DMS 273 treated with DMSO at 0.1 percent for 48 hours (cell line): ENCODE measurements at places on chromosomes 3 and 15.

- no peak for DNase-seq
Observed at GRCh38 chr15:60324706-60325438, 72.9 kb downstream of the ANXA2 start.

GRCh38 chr3:48039487-48040190 is 23.4 kb upstream of the MAP4 start:
- DNase-seq, result no peak

DNA sequence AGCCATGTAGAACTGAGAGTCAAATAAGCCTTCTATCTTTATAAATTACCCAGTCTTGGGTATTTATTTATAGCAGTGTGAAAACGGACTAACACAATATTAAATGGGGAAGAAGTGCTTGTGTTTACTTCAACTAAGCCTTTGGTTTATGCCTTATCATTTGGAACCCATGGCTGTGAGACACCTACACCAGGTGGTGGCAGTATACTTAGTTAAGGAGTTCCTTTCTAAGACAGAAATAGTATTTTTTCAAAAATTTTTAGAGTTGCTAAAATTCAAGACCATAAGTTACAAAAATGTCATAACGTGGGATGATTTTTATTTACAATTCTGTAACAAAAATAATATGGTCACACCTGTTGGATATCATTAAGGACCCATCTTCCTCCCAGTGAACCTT is 354.5 kb upstream of the SOX14 start:
- DNase-seq, result no peak

DNA sequence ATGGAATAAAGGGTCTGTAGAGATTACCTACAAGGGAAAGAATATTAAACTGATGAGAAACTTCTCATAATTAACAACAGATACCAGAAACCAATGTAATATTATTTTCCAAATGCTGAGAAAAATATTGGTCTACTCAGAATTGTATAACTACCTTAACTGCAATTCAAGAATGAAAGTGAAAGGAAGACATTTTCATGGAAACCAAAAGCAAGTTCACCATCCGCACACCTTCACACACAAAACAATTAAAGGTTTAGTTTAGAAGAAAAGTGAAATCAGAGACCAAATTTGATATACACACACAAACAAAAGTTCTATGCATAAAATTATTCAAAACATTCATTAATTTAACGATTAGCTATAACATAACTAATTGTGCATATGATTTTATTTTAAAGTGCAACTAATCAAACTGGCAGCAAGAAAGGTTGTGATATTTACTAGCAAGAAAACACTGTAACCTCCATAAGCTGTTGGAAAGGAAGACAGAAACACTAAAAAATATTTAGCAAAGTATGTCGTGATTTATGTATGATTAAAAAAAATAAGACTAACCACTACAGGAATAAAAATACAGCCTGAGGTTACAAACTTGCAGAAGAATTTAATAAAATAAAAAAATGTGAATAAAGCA is 395.5 kb downstream of the FGF12 start:
- no peak for DNase-seq

DNA sequence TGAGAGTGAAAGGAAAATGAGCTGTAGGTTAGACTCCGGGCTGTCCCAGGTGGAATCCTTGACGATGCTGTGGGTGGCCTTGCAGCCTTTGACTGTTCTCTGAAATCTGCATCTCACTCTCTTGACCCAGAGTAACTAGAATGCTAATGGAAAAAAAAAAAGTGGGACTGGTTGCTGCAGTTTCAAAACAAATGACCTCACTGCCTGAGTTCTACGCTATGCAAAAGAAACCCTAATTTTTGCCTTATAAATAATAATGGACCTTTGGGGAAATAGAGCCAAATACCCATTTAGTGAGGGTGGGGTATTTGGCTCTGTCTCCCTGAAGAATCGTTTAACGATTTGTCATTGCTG is 309.7 kb upstream of the C2CD4B start:
- DNase-seq, result no peak

- DNase-seq, result no peak
Observed at GRCh38 chr3:103818800-103819199, 1384.0 kb downstream of the ZPLD1 start.

DNA sequence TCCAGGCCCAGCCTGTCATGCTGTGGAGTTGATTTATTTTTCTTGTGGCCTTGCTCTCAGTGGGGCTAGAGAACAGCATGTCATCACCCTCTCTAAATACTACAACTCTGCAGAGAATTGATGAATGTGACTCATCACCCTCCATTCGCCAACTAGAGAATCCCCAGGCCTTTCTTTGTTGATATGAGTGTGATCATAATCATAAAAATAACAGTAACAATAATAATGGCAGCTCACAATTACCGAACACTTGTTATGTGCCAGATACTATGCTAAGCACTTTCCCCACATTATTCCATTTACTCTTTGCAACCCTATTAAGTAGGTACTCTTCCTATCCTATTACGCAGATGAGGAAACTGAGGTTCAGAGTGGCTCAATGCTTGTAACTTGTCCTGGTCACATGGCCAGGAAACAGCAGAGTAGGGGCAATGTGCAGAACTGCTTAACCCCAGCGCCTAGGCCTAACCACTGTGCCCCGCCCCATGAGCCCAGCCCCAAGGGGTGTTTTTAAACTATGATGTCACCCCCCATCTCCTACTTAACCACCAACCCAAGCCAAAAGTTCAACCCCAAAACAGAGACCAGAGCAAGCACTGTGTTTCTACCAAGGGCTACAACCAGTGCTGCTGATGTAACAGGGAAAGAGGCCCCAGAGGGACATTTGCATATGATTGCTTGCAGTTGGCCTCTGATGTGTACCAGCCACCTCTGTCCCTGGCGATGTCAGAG is 104.5 kb downstream of the ADCY5 start:
- no peak for DNase-seq

GRCh38 chr3:72143966-72144717 is 359.2 kb upstream of the PROK2 start:
- no peak for DNase-seq

GRCh38 chr3:21390136-21390535 is 360.9 kb downstream of the ZNF385D start:
- DNase-seq, result no peak

DNA sequence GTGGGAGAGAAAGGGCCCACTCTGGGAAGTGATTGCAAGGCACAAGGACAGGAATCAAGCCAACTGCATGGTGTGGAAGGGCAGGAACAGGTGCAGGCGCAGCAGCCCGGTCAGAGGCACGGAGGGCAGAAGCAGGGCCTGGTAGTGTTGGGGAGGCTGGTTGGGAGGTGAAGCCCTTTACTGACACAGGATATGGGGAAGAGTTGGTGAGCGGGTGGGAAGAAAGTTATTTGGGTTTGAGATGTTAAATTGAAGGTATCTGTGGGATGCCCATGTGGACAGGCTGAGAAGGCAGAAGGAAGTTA is 83.6 kb upstream of the ABHD2 start:
- DNase-seq, result no peak

DNA sequence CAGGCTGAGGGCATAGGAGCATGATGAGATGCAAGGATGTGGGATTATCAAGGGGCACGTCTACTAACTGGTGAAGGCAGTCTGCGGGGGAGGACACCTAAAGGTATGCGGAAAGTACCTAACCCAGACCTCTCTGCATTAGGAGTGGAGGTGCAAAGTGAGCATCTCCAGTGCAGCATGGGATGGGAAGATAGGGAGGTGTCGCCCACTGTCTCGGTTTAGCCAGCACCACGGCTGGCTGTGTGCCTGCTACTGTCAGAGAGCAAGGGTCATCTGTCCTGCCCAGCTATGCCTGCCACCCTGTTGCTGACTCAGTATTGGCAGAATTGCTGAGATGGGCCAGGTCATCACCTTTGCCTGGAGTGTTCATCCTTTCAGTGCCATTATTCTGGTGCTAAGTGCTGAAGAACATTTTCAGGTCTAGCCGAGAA is 40.1 kb downstream of the OXNAD1 start:
- DNase-seq, result no peak

- no peak for DNase-seq
Observed at GRCh38 chr3:127865941-127866340, 43.6 kb upstream of the MGLL start.

GRCh38 chr15:68582236-68582635 is 3.4 kb downstream of the CORO2B start:
- no peak for DNase-seq

- peak; percentile 81 for DNase-seq
Observed at GRCh38 chr3:65534805-65535204, 503.9 kb downstream of the MAGI1 start.
